ENCODE measurements at places on chromosomes 1 and 21. TPM values are rescaled to one million over a fixed set of nuclear protein-coding genes. Genes with fewer than 3 reads are reported as not detected.

DNA sequence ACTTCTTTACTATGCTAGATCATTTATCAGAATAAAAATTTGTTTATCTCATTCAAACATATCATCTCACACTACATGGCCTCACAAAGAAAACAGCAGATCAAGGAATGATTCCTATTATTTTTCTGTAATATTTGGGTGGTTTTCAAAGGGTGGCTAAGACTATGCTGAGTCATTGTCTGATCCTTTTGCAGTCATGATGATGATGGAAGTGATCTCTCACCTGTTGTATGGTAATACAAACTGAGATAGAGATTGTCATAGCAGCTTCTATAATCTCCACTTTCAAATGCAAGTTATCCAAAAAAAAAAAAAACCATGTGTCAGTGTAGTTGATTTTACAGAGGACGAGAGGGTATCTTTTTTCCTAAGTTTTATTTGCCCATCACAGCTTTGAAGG, 37.2 kb upstream of the GBP5 start:
- no peak for DNase-seq

GRCh38 chr1:38340409-38340808, 293.8 kb upstream of the POU3F1 start:
- no peak for DNase-seq

GRCh38 chr1:20074725-20075171, 4.8 kb downstream of the PLA2G5 start:
- no peak for DNase-seq

DNA sequence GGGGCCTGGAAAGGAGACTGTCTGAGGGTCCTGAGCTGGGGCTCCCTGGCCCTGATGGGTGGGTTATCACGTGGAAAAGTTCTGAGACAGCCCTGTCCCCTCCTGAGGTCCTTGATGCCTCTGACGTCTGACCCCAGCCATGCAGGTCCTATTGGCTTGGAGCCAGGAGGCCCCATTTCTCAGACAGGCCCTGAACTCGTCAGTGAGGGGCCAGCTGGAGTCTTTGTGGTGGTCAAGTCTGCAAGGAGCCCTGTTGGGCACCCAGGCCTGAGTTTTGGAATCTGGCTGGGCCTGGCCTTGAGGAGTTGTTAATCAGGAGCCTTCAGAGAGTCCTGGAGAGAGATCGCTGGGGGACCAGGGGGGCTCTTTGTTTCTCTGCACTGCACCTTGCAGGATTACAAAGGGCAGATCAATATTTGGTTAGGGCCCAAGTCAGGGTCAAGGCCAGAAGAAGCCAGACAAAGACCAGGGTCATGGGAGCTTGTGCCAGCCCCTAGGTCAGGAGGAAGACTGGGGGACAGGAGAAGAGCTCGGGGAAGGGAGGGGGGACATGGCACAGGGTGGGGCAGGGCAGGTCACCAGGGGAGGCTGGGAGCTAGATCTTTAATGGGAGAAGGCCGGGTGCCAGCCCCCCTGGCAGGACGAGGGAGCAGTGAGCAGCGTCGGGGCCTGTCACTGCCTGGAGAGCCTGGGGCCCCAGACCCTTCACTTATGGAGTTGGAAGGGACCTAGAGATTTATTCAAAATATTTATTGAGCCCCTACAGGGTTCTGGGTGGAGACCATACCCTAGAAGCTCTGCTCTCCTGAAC, 83.2 kb downstream of the PTPRU start:
- DNase-seq = no peak

PDE9A gene
- total RNA-seq = 3.4 TPM

DNA sequence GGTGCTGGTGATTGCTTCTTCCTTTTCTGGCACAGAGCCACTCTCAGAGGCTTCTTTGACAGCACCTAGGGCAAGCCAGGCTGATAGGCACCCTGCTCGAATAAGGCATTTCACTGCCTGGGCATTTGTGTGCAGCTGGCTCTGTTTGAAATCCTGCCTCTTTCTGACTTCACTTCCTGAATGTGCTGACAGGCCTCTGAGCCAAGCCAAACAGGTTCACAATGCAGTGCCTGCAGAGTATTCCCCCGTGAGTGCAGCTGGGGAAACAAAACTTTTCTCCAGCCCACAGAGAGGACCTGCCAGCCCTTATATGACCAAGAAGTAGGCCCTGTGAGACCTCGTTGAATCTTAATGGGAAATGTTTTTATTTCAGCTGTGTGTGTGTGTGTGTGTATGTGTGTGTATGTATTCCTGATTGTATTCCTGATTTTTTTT, 10.4 kb downstream of the JUN start:
- DNase-seq = peak; percentile 70

DNA sequence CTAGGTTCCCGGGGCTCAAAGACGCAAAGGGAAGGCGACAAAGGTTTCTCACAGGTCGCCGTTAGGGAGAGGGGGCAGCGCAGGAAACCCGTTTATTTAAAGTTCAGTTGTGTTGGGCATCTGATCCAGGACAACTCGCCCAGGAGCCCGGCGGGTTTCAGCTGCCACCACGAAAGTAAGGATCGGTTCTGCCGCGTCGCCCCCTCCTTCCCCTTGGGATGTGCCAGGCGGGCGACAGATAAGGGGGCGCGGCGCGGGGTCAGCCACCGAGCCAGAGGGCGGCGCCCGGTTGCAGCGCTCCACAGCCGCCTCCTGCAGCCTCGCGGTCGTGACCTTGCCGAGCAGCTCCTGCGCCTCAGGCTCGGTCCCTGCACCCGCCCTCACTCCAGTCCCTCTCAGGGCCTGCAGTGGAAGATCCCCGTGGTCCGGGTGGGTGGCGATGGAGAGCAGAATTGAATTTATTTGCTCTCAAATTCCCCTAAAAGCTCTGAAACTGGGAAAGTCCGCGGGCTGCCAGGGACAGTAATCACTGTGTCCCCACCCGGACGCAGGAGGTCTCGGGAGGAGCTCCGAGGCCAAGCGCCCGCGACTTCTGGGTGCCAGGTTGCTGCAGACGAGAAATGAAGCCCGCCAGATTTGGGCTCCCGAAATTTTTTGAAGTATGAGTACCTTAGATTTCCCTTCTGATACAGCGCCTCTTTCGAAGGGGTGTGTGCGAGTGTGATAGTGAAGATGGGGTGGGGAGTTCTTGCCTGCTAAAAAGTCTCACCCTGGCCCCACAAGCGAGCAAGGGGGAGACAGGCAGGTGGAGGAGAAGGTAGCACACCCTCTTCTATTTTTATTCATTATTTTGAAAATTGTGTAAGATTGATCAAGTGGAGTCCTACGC, 28.4 kb upstream of the NFIA start:
- peak; percentile 86 for DNase-seq

GRCh38 chr1:11925938-11926292, 312 bp downstream of the KIAA2013 start:
- DNase-seq = peak; percentile 78

DNA sequence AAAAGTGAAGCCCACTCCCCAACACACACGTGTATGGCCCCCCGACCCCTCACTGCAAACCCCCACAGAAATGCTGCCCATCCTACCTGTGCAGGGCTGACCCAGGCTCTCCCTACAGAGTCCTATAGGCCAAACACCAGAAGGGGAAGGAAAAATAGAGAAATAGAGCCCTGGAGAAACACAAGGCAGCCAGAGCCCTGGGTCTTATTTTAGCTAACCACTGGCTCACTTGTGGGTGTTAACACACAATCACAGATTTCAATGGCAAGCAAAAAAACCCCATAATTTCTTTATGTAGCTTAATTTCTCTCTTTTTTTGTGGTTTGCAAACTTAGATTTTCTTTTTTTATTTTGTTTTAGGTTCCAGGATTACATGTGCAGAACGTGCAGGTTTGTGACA, 989 bp upstream of the PIGR start:
- DNase-seq = no peak

DNA sequence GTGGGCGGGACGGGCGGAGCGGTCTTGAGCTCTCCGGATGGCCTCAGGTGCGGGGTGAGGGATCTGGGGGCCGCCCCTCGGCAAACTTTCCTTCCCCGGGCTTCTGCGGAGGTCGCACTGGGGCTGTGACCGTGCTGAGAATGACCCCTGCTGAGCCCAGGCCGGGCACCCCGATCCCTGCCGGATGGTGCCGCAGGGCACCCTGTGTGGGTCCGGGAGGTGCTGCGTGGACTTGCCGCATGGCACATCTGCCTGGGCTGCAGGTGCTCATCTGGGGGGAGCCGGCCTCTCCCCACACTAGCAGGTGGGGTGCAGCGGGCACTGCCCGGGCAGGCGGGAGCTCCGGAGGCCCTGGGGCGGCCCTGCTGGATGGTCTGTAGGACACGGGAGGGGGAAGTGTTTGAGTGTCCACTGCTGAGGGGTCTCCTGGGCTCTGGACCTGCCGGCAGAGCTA, 31.8 kb upstream of the PEX10 start:
- DNase-seq = no peak

DNA sequence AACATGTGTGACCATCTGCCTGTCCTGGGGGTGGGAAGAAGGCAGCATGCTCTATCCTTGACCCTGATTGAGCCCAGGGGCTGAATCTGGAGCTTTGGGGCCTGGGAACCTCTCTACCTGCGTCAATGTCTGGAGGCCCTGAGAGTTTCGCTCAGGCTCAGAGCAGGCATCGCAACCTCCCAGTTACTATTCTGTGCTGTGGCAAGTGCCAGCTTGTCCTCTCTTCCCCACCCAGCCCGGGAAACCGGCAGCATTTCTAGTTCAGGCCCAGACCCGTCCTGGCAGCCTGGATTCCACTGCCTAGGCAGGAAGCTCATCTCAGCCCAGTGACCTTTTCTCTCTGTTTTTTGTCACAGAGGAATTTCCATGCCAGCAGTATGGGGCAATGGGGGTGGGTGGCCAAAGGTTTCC, 10.0 kb upstream of the IRF6 start:
- DNase-seq = no peak

DNA sequence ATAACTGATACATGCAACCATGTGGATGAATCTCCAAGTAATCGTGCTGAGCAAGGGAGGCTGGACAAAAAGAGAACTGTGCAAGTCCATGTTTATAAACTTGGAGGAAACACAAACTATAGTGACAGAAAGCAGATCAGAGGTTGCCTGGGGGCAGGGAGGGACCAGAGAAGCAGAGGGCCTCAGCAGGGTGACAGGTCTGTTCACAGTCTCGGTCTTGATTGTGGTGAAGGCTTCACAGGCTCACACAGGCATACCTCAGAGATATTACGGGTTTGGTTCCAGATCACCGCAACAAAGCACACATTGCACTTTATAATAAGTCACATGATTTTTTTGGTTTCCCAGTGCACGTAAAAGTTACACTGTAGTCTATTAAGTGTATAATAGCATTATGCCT, 28.5 kb downstream of the ACOT7 start:
- no peak for DNase-seq

SRSF10 gene
- total RNA-seq = 51.9 TPM

DNA sequence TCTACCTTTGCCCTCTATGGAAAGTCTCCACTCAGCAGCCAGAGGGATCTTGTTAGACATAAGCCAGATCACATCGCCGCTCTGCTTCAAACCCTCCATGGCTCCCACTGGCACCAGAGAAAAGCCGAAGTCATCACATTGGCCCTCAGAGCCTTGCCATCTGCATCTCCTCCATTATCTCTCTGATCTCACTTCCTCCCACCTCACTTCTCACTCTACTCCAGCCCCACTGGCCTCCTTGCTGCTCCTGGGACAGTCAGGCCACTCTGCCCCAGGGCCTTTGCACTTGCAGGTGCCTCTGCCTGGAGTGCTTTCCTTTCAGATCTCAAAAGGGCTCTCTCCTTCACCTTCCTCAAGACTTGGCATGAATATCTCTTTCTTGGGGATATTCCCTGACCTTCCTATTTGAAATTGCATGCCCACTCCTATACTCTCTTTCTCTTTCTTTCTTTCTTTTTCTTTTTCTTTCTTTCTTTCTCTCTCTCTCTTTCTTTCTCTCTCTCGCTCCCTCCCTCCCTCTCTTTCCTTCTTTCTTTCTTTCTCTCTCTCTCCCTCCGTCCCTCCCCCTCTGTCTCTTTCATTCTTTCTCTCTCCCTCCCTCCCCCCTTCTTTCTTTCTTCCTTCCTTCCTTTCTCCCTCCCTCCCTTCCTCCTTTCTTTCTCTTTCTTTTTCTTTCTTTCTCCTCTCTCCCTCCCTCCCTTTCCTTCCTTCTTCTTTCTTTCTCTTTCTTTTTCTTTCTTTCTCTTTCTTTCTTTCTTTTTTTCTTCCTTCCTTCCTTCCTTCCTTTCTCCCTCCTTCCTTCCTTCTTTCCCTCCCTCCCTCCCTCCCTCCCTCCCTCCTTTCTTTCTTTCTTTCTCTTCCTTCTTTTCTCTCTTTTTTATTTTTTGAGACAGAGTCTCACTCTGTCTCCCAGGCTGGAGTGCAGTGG, 96.0 kb upstream of the CASZ1 start:
- peak; percentile 40 for DNase-seq

- peak; percentile 93 for DNase-seq
Observed at GRCh38 chr1:111203681-111204200, 3.3 kb upstream of the DENND2D start.

GRCh38 chr1:2291577-2291976, 63.5 kb downstream of the SKI start:
- DNase-seq = no peak

GBP6 gene
- 0.14 TPM for total RNA-seq

GRCh38 chr1:26276432-26276838, 3.5 kb upstream of the SH3BGRL3 start:
- no peak for DNase-seq

DNA sequence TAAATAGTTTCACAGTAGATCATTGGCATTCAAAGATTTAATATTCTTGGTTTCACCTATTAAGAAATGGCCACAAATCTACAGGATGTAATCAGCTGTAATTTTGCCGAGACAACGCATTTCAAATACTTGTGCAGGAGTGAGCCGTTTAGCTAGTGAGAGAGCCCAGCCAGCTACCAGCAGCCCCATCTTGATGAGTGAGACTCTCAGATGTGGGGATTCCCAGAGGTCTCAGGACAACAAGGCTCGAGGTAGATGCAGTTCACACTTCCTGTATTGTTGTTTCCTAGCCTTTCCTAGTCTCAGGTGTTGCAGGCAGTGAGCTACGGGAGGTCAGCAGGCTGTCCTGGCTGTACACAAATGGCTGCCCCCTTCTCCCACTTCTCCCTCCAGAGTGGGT, 108.6 kb downstream of the PBX1 start:
- DNase-seq = no peak

- no peak for DNase-seq
Observed at GRCh38 chr21:38628349-38628748, 130.1 kb upstream of the ERG start.

DNA sequence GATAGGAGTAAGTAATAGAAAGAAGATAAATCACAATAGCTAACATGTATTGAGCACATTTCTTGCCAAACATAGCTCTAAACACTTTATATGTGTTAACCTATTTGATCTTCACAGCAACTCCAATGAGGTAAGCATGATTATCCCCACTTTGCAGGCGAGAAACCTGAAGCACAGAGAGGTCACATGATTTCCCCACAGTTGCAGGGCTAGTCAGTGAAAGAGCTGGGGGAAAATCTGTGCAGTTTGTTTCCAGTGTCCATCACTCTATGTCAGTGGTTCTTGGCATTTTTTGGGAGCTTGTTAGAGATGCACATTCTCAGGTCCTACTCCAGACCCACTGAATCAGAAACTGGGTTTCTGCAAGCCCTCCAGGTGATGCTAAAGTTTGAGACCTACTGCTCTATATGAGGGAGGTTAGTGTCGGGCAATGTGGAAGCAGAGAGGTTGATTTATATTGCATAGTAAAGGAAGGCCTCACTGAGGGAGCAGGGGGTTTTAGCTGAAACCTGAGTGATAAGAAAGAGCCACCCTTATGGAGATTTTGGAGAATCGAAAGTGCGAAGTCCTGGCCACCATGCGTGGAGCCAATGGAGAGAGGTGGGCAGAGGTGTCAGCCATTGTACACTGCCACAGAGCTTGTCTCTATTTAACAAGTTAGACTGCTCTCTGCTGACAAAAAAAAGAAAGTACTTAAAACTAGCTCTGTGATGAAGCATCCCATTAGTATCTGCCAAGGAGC, 20.9 kb downstream of the MCOLN3 start:
- DNase-seq = no peak
